Kidney (tissue), 22 donors: ENCODE measurements at places on chromosomes 3 and 15. TPM values are rescaled to one million over a fixed set of nuclear protein-coding genes. Genes with fewer than 3 reads are reported as not detected.

- DNase-seq = no peak
Measured at GRCh38 chr3:122975924-122976293, 51.7 kb downstream of the SEMA5B start.

The STX19 gene
- total RNA-seq = not detected

GRCh38 chr15:78650022-78650421, 9.0 kb upstream of the CHRNB4 start:
- DNase-seq = no peak

The FAM174B gene
- 13.8 TPM for total RNA-seq

The DBR1 gene
- 18.9 TPM for total RNA-seq

DNA sequence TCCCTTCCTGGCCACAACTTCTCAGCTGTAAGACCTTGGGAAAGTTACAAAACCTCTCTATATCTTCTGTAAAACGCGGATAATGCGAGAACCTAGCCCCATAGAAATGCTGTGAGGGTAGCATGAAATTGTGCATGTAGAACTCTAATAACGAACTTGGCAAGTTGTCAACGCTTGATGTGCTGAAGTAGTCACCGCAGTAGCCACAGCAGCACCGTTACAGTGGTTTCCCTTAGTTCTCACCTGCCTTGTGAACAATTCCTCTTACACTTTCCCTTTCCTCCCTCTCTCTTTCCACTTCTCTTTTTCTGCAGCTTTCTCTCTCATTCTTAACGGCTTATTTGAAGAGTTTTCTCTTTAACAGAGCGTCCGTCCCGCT, 447 bp upstream of the SHQ1 start:
- no peak for DNase-seq

DNA sequence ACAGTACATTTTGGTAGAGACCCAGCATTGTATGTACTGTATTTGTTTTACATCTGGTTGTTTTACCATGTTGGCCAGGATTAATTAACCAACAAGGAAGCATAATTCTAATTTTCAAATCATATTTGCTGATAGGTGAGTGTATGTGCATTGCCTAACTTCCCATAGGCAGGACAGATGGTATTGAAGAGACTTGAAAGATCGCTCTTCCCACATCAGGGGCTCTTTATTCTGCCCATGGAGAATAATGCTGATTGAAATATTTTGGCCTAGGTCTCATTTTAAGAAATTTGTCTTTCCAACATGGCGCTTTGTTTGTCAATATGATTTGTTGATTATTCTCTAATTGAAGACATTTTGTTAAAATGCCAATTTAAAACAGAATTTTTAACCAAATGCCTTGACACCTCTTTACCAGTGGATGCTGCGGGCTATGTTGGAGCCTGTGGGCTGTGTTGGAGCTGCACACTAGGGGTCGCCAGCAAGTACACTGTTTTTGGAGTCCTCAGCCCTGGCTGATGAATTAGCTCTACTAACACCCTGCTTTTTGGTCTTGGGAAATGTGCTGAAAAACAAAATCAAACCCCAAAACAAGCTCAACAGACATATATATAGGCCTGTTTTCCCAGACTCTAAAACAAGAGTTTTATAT, 5.3 kb downstream of the P2RY12 start:
- DNase-seq = no peak

The NDUFB5 gene
- total RNA-seq = 102 TPM

The TM2D3 gene
- total RNA-seq = 48.7 TPM

The LHFPL4 gene
- total RNA-seq = 0.25 TPM

The LTF gene
- total RNA-seq = 1,823 TPM

DNA sequence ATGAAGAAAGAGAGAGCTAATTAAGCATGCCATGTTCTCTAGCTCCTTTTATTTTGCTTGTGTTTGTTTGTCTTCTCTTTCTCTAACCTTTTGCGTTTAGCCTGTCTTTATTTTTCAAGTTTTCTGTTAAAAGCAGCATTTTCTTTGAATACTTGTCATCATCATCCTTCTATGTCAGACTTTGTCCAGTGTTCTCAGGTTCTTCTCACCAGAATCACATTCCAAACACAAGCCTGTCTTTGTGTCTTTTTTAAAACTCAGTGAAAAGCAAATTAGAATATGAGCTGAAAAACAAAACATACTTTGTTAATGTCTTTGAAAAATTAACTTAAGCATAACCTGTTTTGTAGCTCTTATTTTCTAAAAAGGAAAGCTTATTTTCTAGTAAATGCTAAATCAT, 62.4 kb downstream of the LEKR1 start:
- DNase-seq = no peak

DNA sequence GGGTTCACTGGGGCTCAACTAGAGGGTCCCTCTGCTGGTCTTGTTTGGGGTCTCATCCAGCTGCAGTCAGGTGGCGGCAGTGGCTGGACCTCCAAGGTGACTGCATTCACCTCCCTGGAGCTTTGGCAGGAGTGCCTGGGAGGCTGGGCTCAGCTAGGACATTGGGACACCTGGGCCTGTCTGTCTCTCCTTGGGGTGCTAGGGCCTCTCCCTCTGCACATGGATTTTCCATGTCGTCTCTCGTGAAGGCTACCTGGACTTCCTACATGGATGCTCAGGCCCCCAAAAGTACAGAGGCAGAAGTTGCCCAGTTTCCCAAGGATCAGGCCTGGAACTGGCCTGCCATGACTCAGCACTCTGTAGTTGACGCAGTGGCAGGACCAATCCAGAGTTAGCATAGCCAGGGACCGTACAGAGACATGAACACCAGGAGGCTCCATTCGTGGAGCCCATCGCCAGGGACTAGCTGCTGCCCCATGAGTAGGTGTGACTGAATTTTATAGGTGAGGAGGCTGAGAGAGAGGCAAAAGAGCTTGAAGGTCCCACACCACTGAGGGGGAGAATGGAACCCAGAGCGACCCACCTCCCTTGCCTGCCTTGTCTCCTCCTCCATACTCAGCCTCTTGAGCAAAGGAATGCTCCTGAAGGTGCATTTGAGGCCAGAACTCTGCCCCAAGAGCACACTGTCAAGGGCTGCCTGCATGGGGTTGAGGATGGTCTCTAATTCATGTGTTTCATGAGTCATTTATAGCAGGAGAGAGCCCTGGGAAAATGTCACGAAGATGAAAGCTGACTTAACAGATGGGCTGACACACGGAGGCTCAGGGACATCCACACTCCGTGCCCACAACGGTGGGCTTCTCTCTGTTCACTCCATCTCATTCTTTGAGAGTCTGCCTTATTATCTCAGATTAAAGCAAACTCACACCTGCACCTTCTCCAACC, 13.0 kb upstream of the ALDH1A3 start:
- DNase-seq = no peak

The COL7A1 gene
- total RNA-seq = 13.1 TPM

- DNase-seq = no peak
Measured at GRCh38 chr15:66748708-66749035, 46.6 kb downstream of the SMAD6 start.

- no peak for DNase-seq
Measured at GRCh38 chr3:171755656-171756055, 54.6 kb downstream of the PLD1 start.

DNA sequence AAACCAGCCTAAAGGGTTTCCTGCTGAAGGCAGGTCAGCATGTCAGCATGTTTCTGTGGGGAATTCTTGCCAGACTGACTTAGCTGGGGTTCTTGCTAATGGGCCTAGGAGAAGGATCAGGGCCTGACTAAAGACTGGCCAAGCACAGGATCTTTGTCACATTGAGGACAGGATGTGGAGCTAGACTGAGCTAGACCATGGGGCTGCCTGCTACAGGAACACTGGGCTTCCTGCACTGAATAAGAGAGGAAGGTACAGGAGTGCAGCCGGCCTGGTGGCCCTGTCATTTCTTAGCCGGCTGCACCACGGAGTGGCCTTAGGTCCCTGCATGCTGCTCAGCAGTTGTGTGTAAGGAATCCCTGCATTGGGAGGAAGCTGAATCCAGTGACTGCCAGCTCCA, 68.2 kb downstream of the GABRG3 start:
- DNase-seq = peak; percentile 32
